ENCODE measurements at places on chromosomes 6 and 20. TPM values are rescaled to one million over a fixed set of nuclear protein-coding genes. Genes with fewer than 3 reads are reported as not detected.

- no peaks in the 10 kb centered on the region for H3K27me3 ChIP-seq
- H3K4me1 ChIP-seq: peaks cover 10% of the 10 kb centered on the region
- peaks cover 67% of the 10 kb centered on the region for H3K36me3 ChIP-seq
- H3K27ac ChIP-seq: no peak overlapping the region
These were observed 28.6 kb upstream of the MAPK13 start for GRCh38 chr6:36101691-36102090.

DNA sequence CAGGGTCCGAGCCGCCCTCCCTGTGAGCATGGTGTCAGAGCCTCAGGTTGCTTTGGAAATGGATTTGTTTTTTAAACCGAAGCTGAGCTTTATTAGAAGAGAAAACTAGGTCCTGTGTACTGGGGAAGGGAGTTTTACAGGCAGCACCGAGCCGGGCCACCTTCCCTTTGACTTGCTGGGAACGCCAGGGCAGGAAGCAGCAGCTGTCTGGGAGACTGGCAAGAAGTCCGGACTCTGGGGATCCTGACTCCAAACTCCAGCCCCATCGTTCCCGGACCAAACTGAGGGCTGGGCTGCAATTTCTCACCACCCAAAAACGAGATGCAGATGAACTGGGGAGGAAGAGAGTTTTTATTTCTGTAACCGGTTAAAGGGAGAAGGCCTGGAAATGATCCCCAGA, 214.9 kb upstream of the KCNG1 start:
- H3K36me3 ChIP-seq: no peaks in the 10 kb centered on the region
- no peak overlapping the region for H3K27ac ChIP-seq
- H3K4me1 ChIP-seq: no peaks in the 10 kb centered on the region
- H3K4me3 ChIP-seq: no peak overlapping the region
- peaks cover 9% of the 10 kb centered on the region for H3K27me3 ChIP-seq

GRCh38 chr6:152922706-152923105, 60.1 kb downstream of the FBXO5 start:
- peak; percentile 61 for DNase-seq
- no peaks in the 10 kb centered on the region for H3K27me3 ChIP-seq
- H3K27ac ChIP-seq: peak overlapping the region; percentile 41
- H3K4me1 ChIP-seq: no peaks in the 10 kb centered on the region
- no peaks in the 10 kb centered on the region for H3K36me3 ChIP-seq

GRCh38 chr20:32702706-32703425, 29.1 kb upstream of the C20orf203 start:
- no peak for DNase-seq
- H3K36me3 ChIP-seq: peaks cover 72% of the 10 kb centered on the region
- H3K27me3 ChIP-seq: no peaks in the 10 kb centered on the region
- no peak overlapping the region for H3K27ac ChIP-seq
- no peaks in the 10 kb centered on the region for H3K4me1 ChIP-seq

DNA sequence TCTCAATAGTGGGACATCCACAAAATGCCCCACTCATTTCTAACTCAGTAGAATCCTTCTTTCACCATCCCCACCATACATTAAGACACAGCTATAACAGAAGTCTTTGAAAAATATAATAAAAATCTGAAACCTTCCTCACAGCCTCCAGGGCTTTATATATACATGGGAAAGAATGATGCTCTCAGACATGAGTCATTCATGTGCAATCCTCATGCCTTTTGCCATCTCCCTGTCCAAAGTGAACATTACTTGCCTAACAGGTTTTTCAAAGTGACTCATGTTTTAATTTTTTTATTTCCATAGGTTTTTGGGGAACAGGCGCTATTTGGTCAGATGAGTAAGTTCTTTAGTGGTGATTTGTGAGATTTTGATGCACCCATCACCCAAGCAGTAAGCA, 162.7 kb downstream of the RALGAPA2 start:
- H3K4me1 ChIP-seq: no peaks in the 10 kb centered on the region
- DNase-seq: no peak
- H3K27ac ChIP-seq: no peak overlapping the region
- H3K4me3 ChIP-seq: no peak overlapping the region

ZBTB46 gene
- 14.4 TPM for total RNA-seq

BHLHE23 gene
- not detected for total RNA-seq

ADAM33 gene
- 3.4 TPM for total RNA-seq

VSX1 gene
- total RNA-seq: 0.96 TPM
